ENCODE measurements at places on chromosomes 2 and 18.
A peak's percentile ranks its signal among the peaks of the same experiment; 100 is the strongest.

DNA sequence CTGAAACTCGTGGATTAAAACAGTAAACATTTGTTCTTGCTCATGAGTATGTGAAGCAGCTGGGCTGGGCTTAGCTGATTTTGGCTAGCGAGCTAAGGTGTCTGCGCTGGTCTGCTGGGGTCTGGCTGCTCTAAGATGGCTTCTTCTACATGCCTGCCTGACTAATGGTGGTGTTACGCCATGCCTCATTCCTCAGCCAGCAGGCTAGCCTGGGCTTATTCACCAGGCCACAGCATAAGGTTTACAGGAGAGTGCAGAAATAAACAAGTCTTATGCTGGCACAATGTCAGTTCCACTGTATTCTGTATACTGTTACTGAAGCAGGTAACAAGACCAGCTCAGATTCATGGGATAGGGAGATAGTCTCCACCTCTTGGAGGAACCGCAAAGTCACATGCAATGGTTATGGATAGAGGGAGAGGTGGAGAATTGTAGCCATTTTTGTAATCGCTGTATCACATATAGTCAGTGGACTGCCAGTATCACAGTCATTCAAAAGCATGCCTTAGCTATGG lies 80.0 kb downstream of the RHBDD1 start:
- DNase-seq, result peak; percentile 57

DNA sequence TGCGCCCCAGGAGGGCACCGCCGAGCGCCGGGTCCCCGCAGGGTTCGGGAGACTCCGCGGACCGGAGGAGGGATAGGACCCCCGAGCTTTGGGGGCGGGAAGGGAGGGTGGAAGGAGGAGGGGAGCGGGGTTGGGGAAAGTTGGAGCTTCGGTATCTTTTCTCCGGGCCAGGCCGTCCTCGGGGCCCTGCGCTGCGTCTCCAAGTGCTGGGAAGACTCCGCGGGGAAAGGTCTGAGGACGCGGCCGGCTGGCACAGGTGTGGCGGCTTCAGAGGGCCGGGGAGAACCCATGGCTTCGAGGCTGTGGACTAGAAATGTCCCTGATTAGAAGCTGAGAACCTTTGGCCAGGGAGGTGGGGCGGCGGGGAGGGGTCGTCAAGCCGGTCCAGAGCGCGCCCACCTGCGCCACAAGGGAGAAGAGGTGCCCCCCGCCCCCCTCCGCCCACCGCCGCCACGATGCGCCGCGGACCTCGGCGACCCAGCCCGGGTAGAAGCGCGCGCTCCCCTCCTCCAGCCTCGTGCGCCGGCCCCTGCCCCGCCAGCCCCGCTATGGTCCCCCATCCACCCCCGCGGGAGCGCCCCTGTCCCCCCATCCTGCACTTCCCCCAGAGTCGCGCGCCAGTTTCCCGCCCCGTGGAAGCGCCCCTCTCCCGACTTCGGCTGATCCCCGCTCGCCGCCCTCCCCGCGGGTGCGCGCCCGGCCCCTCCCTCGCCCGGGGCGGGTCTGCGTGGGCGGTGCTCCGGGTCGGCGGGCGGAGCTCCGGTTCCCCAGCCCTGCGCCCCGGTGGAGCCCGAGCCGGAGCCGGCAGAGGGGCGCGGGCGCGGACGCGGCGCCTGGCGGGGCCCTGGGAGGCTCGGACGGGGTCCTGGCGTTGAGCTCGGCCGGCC lies at the start of gene SNTG2:
Gene SNTG2 (plus strand): TSS at position 770 of the 887 bp plus-strand sequence. CDS start 148 bp downstream, outside the sequence.
- DNase-seq, result peak; percentile 69

DNA sequence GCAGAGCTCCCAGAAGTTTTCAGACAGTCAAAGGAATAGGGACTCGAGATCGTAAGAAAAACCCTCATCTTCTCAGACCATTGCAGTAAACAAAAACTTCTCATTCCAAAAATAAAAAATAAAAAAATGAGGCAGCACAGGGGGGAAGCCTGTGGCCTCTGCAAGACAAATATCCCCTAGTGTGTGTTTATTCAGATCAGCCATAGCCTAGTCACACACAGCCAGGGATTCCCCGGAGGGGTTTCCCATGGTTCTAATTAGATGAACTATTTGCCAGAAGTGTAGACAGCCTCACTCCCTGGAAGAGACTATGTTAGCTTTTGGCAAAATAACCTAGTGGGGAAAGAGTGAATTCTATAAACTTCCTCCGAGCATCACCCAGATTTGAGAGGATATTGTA lies 122.9 kb upstream of the KLF7 start:
- no peak for DNase-seq

DNA sequence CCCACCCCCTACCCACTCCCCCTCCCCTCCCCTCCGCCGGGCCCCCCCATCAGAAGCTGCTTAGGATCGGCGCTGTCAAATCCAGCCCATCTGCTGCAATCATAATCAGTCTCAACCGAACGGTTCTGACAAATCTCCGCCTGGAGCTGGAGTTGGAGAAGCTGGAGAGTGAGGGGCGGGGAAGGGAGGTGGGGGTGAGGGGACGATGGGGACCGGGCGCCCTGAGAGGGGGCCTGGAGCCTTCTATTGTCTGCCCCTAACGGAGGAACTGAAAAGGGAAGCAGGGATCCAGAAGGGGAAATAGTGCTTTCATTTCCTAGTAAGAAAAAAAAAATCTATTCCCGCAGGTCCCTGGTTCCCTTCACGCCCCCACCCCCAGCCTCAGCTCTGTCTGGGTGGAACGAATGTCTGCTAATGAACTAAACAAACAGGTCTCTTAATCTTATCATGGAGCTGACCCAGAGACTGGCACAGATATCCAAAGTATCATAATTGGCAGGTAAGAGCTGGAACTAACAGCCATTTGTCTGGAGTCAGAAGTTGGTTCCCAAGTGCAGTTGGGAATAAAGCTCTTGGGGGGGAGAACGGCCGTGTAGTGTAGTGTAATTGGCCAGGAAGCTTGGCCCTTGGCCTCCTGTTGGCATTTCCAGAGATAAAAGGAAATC lies 301.2 kb downstream of the NCKAP5 start:
- no peak for DNase-seq

DNA sequence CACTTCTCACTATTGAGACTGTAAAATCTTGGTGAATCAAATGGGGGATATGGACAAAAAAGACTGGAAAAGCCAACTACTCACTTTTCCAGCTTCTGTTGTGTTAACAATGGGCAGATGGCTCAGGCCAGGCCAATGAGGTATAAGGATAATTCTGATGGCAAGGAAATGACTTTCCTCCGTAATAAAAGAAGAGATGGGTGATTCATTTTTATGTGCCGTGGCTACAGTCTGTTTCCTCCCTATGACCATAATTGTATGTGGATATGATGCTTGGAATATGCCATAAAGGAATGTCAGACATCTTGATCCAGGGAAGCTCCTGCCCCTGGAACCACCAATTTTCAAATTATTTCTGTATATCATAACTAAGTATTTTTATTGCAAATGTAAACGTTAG lies 406.8 kb downstream of the CCDC85A start:
- DNase-seq, result no peak

DNA sequence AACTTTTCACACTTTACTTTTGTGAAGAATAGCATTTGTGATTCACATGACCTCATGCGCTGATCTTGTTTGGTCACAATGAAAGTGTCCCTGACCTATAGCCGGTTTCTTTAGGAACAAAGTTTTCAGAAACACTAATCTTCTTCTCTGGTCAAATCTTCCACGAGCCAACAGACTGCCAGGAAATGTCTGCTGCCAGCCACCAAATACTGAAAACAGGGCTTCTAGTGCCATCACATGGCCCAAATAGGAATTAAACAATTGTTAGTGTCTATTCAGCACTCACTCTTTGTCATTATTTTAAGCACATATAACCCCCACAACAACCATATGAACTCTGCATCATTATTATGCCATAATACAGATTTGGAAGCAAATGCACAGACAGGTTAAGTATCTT lies 286.5 kb upstream of the SYT4 start:
- peak; percentile 51 for DNase-seq

GRCh38 chr2:37689751-37690150 lies 18.3 kb upstream of the CDC42EP3 start:
- DNase-seq, result no peak

DNA sequence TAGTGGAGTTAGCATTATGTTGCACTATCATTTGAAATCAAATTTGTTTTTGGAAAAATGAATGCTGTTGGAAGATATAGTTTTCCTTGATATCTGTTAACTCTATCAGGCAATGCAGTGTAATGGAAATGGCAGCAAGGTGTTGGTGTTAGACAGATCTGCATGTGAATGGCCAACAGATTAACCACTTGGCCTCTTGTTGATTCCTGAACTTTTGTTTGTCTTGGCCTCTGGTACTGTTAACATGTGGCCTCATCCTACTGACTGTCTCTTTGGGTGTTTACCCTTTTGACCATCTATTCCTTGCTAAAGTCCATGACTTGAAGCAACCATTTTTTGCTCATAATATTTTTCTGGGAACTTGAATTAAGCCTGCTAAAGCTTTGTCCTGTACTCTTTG lies 110.2 kb upstream of the CDH2 start:
- DNase-seq, result no peak

DNA sequence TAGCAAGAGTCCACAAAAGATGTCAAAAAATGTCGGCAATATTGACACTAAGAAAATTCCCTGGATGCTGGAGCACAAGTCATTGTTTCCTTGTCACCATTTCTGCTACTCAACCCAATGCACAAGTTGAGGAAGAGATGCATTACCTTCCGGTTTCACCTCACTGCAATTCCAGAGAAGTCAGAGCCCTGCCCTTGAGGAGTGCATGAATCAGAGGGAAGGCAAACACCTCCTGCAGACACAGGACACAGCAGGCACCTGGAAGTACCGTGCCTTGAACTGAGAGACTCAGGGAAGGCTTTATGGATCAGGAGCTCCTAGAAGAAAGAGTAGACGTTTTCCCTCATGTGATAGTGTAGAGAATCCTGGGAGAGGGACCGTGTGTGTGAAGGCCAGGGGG lies 62.7 kb upstream of the ARL4C start:
- no peak for DNase-seq

- DNase-seq, result no peak
Measured at GRCh38 chr2:237859082-237859433, 365 bp upstream of the RAMP1 start.

- no peak for DNase-seq
Measured at GRCh38 chr2:234880551-234881211, 71.1 kb upstream of the SH3BP4 start.

- DNase-seq, result no peak
Measured at GRCh38 chr2:152459091-152459490, 124.1 kb downstream of the FMNL2 start.

DNA sequence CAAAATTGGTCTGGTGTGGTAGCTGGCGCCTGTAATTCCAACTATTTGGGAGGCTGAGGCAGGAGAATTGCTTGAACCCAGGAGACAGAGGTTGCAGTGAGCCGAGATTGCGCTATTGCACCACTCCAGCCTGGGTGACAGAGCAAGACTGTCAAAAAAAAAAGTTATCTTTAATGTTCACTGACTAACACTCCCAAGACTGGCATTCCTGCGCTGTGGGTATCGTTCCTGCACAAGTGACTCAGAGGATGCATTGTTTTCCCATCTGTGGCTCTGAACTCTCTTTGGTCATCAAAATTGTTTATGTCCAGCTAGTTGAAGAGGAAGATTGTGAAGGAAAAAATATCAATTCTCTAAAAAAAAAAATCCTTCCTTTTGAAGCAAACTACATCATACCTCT lies 539.0 kb downstream of the SOX11 start:
- DNase-seq, result no peak

DNA sequence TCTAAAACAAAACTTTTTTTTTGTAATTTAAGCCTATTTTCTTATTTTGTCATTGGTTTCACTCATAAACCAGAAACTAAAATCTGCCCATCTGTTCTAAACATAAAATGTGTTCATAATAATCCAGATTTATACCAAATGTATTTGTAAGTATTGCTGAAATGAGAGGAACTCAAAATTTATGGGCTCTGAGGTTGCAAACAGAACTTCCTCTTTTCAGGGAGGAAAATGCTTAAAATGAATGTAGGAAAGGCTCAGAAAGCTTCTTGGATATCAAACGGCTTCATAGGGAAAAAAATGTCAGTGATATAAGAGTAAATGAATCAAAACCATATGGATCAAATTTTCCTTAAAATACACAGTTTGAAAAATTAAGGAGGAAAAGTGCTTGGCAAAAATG lies 83.9 kb downstream of the PAX3 start:
- DNase-seq, result no peak

Data from AG08395 (cell line).